ENCODE measurements at places on chromosomes 6 and 20.

DNA sequence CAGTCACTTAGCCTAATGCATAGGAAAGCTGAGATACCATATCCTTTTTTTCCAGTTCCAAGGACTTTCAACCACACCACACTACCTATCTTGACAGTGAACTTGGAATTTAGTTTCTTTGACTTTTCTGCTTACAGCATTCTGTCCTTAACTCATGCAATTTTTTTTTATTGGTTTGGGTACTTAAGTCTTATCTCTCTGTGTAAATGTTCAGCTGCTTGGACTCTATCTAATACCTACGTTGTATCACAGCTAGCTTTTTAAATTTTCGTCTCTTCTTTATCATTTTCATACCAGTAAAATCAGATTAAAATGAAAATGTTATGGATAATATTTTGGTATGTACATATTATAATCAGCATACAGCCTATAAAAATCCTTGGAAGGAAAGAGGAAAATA, 106.9 kb upstream of the ADGRF1 start:
- DNase-seq, result no peak

GRCh38 chr20:53149148-53149889, 177.2 kb downstream of the TSHZ2 start:
- no peak for DNase-seq

- no peak for DNase-seq
Observed at GRCh38 chr20:30484749-30485070, 772.8 kb upstream of the DEFB115 start.

GRCh38 chr20:6421321-6422248, 298.8 kb upstream of the FERMT1 start:
- DNase-seq, result no peak

- no peak for DNase-seq
Observed at GRCh38 chr6:153192943-153193885, 62.1 kb upstream of the RGS17 start.

DNA sequence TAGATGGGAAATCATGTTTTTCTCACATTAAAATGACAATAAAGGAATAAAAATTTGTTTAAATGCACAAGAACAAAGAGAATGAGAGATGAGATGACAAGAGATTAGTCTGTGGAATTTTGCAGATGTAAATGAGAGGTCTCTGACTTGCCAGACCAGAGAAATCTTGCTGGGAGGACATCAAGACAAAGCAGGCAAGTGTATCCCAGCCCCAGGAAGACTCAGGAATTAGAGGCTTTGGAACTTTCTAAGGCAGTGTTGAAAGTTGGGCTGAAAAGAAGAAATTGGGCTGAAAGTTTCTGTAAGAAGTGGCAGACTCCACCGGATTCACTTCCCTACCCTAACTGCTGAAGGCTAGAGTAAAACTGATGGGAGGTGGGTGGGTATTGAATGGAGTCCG, 54.6 kb downstream of the AFDN start:
- DNase-seq, result no peak

GRCh38 chr6:135033238-135033637, 21.4 kb downstream of the HBS1L start:
- no peak for DNase-seq

- DNase-seq, result no peak
Observed at GRCh38 chr6:147752689-147753403, 244.4 kb downstream of the SAMD5 start.

DNA sequence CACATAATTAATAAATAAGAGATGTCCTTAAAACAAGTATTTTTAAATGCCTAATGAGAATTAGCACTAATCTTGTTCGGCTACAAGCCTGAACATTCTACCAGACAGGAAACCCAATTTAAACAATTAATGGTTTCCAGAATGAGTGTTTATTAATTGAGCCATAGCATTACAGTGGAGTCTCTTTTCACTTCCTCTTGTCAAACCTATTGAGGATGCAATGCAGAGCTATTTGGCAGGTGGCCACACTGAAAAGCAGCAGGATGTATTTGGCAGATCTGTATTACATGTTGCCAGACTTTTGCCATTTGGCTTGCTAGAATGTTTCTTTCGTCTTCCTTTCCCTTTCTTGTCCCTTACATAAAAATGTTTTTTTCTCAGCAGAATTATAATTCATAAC, 475.2 kb upstream of the MARCKS start:
- DNase-seq, result no peak

DNA sequence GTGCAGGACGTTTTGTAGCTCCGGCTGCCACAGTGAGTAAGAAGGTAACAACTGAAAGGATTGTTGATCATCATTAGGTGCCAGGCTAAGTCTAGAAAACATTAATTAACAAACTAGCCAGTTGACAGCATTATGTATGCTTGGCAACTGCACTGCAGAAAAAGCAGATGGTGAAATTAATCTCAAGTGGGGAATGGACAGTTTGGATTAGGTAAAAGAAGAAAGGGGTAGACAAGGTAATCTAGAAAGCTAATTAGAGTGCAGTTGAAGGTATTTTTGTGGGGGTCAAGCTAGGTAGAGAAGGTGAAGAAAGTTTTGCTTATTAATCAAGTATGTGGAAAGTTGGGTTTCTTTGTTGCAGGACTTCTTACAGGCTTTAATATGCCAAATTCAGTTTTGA, 69.7 kb upstream of the HINT3 start:
- DNase-seq, result no peak

DNA sequence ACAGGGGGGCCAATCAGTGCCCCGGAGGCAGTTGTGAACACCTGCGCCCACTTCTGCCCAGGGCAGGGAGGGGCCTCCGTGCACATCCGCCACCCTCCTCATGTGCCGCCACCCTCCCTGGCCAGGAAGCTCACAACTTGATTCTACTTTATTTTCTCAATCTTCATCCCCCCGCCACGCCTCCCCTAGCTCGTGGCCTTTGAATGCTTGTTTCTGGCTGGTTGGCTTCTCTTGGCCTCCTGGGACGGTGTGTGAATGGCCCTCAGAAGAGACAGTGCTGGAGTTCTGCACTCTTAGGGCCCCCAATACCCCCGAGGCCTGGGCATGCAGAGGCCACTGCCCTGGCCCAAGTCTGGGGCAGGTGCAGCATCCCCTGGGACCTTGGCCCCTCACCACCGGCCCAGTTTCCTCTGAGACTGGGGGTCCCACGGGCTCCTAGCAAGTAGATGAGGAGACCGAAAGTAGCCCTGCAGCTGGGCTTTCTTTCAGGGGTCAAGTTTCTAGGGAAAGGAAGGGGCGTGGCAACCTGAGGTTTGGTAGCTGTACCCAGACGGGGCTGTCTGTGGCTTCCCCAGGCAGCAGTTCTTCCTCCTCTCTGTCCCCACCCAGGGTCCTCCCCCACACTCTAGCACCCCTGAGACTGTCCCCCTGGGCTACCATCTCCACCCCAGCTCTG, 1.3 kb downstream of the RGS19 start:
- no peak for DNase-seq

DNA sequence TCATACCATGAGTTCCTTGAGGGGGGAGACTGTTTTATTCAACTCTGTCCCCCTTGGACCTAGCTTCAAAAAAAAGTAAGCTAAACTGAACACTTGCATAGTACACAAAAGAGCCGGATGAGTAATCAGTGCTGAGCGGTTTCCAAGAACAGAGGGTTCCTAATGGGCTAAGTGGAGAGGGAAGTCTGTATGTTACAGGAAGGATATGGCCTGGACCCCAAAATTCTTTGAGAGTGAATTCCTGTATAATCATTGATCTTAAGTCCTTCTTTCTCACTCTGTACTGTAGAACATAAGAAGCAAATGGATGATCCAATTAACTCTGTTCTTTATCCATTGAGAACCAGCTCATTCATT, 324.7 kb upstream of the CNR1 start:
- DNase-seq, result no peak

All from cortex of kidney (tissue), 1 donor.